MCF 10A (cell line): ENCODE measurements at places on chromosomes 5 and 9.

- no peaks in the 10 kb centered on the region for H3K27me3 ChIP-seq
- H3K4me3 ChIP-seq: no peak overlapping the region
- no peaks in the 10 kb centered on the region for H3K4me1 ChIP-seq
- H3K27ac ChIP-seq: no peak overlapping the region
- no peak for DNase-seq
Observed at GRCh38 chr9:7710686-7711085, 88.9 kb downstream of the DMAC1 start.

GRCh38 chr9:3244963-3245653 lies 280.7 kb downstream of the RFX3 start:
- H3K27me3 ChIP-seq: no peaks in the 10 kb centered on the region
- no peak overlapping the region for H3K27ac ChIP-seq
- no peak for DNase-seq
- H3K4me1 ChIP-seq: peaks cover 4% of the 10 kb centered on the region
- no peaks in the 10 kb centered on the region for H3K36me3 ChIP-seq

- no peak overlapping the region for H3K27ac ChIP-seq
- no peaks in the 10 kb centered on the region for H3K27me3 ChIP-seq
- no peak for DNase-seq
- no peaks in the 10 kb centered on the region for H3K36me3 ChIP-seq
Observed at GRCh38 chr5:107806271-107806670, 135.5 kb upstream of the EFNA5 start.

- H3K27ac ChIP-seq: no peak overlapping the region
- H3K4me3 ChIP-seq: no peak overlapping the region
- no peaks in the 10 kb centered on the region for H3K36me3 ChIP-seq
- no peak for DNase-seq
- no peaks in the 10 kb centered on the region for H3K4me1 ChIP-seq
Observed at GRCh38 chr5:145141534-145141933, 693.6 kb downstream of the PRELID2 start.

GRCh38 chr9:127507751-127508648 lies 56.7 kb downstream of the LRSAM1 start:
- peaks cover 92% of the 10 kb centered on the region for H3K36me3 ChIP-seq
- no peaks in the 10 kb centered on the region for H3K27me3 ChIP-seq
- no peak overlapping the region for H3K4me3 ChIP-seq
- no peaks in the 10 kb centered on the region for H3K4me1 ChIP-seq
- DNase-seq: no peak

DNA sequence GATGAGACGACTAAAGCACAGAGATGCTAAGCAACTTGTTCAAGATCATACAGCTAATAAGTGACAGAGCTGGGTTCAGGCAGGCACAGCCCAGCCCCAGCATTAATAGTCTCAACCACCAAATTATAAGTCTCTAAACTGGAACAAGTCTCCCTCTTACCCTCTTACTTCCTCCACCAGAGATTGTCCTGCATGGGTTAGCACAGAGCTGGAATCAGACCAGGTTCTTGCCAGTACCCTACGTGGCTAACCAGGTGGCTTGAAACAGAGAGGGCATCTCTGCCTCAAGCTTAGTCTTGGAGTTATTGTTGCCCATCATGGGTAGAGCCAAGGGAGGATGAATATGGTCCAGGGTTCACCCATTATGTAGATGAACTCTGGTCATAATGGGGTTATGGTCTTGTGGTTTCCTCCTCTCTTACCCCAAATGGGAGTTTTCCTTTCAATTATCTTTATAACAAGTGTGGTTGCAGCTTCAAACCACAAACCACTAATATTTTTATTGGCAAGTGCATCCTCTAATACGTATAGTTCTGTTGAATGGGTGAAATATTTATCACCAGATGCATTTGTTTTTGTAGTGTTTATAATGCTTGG lies 8.3 kb upstream of the XPA start:
- H3K36me3 ChIP-seq: no peaks in the 10 kb centered on the region
- no peak overlapping the region for H3K4me3 ChIP-seq
- peak; percentile 22 for DNase-seq

- H3K27me3 ChIP-seq: peaks cover 30% of the 10 kb centered on the region
- peaks cover 5% of the 10 kb centered on the region for H3K4me1 ChIP-seq
- H3K27ac ChIP-seq: no peak overlapping the region
- DNase-seq: no peak
- H3K36me3 ChIP-seq: no peaks in the 10 kb centered on the region
Observed at GRCh38 chr9:128203707-128204551, 750 bp downstream of the DNM1 start.

GRCh38 chr5:111225926-111226325 lies 1.7 kb downstream of the CAMK4 start:
- H3K27me3 ChIP-seq: peaks cover 16% of the 10 kb centered on the region
- no peak overlapping the region for H3K4me3 ChIP-seq
- H3K27ac ChIP-seq: no peak overlapping the region
- H3K4me1 ChIP-seq: peaks cover 5% of the 10 kb centered on the region

DNA sequence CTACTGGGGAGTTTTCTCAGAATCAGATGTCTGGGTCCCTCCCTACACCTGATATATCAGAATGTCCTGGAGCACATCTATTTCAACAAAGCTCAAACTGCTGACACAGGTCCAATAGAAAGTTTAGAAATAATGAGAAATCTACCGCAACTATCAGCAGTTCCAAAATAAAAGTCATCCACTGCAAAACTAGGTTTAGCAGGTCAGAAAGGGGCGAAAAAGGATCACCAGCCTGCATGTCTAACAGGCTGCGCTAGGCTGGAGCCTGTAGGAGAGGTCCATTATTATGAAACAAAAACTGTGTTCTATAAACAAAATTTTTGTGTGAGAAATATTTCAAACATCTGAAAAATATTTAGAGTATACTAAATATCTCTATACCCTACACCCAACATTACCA lies 84.1 kb upstream of the RNF38 start:
- H3K4me1 ChIP-seq: peaks cover 11% of the 10 kb centered on the region
- no peak for DNase-seq

DNA sequence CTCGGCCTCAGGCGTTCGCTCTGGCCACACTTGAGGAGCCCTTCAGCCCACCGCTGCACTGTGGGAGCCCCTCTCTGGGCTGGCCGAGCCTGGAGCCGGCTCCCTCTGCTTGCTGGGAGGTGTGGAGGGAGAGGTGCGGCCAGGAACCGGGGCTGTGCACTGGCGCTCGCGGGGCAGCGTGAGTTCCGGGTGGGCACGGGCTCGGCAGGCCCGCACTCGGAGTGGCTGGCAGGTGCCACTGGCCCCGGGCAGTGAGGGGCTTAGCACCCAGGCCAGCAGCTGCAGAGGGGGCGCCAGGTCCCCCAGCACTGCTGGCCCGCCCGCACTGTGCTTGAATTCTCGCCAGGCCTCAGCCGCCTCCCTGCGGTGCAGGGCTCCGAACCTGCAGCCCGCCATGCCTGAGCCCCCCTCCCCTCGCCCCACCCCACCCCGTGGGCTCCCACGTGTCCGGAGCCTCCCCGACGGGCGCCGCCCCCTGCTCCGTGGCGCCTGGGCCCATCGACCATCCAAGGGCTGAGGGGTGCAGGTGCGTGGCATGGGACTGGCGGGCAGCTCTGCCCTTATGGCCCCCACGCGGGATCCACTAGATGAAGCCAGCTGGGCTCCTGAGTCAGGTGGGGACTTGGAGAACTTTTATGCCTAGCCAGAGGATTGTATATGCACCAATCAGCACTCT lies 138.2 kb downstream of the PDZD2 start:
- DNase-seq: no peak
- H3K36me3 ChIP-seq: no peaks in the 10 kb centered on the region
- H3K4me3 ChIP-seq: no peak overlapping the region
- H3K4me1 ChIP-seq: peaks cover 7% of the 10 kb centered on the region

- peaks cover under 1% of the 10 kb centered on the region for H3K4me1 ChIP-seq
- peaks cover 80% of the 10 kb centered on the region for H3K36me3 ChIP-seq
- H3K27me3 ChIP-seq: no peaks in the 10 kb centered on the region
- no peak for DNase-seq
Observed at GRCh38 chr9:78325343-78325742, 28.4 kb downstream of the PSAT1 start.

DNA sequence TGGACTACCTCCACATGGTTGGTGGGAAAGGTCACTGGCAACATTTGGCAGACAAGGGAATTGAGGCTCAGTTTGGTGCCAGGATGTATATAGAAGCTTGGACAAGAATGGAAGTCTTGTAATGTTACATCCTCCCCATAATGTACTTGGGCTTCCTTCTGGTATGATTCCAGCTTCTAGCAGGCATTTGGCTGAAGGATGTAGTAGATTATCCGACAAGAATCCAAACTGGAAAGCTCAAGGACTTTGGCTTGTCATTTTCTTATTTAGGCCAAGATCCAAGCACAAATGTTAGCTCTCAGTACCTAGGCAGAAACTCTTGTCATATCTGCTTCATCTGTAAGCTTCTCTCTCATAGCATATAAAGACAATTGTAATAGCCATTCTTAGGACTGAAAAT lies 209.1 kb downstream of the MAPKAP1 start:
- no peaks in the 10 kb centered on the region for H3K36me3 ChIP-seq
- H3K27ac ChIP-seq: no peak overlapping the region
- peaks cover 26% of the 10 kb centered on the region for H3K4me1 ChIP-seq
- no peak for DNase-seq

DNA sequence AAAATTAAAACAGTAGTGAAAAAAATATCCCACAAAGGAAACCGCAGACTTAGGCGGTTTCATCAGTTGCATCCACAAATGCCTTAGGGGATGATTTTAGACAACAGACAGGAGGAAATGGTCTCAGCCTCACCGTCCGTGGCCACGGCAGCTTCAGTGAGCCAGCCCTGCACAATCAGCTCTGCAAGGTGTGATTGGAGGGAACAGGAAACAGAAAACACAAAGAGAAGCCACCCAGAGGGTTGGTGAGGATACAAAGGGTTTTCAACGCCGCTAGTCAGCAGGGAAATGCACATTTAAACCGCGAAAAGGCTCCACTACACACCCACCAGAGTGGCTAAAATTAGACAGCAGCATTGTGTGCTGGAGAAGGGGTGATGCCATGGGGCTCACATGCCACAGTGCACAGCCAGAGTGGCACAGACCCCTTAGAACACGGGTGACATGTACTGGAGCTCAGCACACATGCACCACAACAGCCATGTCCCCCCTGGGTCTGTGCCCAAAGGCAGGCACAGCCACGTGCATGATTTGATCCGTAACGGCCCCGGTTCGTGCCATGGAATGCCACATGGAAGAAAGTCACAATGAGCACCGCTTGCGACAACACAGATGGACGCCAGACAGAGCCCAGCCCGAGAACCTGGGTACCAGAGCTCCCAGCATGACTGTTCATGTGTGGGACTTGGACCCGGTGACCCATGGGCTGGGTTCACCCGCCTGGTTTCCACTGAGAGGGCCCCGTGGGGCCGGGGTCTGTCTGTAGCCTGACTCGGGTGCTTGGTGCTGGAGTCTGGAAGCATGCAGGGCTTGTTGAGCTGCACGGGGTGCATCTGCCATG lies 18.3 kb upstream of the TERT start:
- H3K27me3 ChIP-seq: no peaks in the 10 kb centered on the region
- no peak overlapping the region for H3K27ac ChIP-seq
- H3K4me3 ChIP-seq: no peak overlapping the region
- peaks cover 8% of the 10 kb centered on the region for H3K4me1 ChIP-seq
- H3K36me3 ChIP-seq: peaks cover 16% of the 10 kb centered on the region
- DNase-seq: peak; percentile 19

DNA sequence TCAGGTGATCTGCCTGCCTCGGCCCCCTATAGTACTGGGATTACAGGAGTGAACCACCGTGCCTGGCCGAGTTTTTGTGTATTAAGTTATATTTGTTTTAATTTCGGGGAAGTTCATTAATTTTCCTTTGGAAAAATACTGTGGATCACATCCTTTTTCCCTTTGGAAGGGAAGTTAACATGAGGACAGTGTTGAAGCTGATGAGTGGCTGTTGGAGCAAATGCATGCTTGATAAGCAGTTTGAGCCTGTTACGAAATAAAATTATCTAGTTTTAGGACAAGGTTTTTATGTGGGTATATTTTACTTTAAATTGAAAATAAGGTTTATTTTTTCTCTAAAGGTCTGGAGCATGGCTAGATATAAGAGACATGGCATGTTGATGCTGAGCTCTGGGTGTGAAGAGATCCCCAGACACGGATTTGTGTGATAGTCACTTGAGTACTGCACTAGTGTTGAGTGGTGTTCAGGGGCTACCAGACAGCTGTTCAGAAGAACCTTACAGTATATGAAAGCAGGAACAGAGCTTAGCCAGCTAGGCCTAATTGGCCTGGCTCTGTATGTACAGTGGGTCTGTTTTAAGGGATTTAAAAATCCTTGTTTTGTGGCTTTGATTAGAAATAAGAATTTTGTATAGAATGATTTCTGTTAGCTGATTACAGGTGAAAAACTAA lies 17.4 kb downstream of the LMNB1 start:
- H3K27ac ChIP-seq: peak overlapping the region; percentile 68
- peaks cover 18% of the 10 kb centered on the region for H3K4me1 ChIP-seq
- H3K4me3 ChIP-seq: no peak overlapping the region
- no peaks in the 10 kb centered on the region for H3K36me3 ChIP-seq
- no peaks in the 10 kb centered on the region for H3K27me3 ChIP-seq

DNA sequence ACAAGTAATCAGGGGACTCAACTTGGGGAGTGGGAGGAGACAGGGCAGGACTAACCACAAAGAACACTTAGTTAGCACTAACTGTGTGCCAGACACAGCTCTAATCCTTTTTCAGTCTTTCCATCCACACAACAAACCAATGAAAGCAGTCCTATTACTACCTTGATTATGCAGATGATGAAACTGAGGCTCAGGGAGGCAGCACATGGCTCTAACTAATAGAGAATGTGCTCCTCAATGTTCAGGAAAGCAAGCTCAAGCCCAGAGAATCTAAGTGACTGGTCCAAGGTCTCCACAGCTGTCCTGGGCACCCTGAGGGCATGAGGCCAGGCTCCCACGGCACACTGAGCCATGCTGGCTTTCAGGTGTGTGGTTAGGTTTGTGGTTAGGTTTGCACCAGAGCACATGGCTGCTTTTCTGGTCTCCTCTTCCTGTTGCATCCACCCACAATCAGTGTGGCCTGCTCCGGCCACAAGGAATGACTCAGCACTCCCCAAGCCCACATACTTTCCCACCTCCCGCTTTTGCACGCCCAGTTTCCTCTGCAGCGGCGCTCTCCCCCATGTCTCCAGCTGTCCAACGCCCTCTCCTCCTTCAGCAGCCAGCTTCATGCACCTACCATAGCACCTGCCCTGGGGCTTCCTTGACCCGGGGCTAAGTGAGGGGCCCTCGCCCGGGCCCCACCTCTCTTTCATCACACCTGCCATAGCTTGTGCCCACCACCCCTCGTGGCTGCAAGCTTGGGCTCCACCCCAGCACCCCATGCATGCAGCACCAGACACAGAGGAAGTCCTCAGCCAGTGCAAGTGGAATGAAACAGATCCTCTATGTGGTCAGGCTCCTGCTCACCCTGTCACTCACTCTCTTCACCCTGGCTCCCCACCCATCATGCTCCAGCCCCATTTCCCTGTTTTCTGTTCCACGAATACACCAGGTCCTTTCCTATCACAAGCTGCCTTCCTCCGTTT lies 133.1 kb downstream of the GABBR2 start:
- no peak overlapping the region for H3K27ac ChIP-seq
- no peak overlapping the region for H3K4me3 ChIP-seq
- peak; percentile 87 for DNase-seq
- H3K36me3 ChIP-seq: no peaks in the 10 kb centered on the region
- H3K4me1 ChIP-seq: peaks cover 18% of the 10 kb centered on the region
